ENCODE measurements at places on chromosomes 7 and 10.

DNA sequence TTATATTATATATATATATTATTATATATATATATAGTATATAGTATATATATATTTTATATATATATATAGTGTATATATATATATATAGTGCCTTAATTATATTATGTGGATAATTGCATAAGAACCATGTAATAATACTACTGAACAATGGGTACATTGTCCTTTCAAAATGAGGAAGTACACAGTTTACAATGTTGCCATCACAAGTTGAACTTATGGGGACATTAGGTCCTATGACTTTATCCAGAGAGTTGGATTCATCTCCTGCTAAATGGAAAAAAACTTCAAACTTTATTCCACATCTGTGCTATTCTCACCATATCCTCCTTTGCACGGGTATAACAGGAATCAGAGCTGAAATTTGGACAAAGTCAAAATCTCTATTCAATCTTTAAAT, 105.0 kb upstream of the AGR3 start:
- no peaks in the 10 kb centered on the region for H3K27me3 ChIP-seq
- no peak overlapping the region for H3K27ac ChIP-seq
- H3K4me3 ChIP-seq = no peak overlapping the region
- H3K36me3 ChIP-seq = no peaks in the 10 kb centered on the region

- no peak overlapping the region for H3K27ac ChIP-seq
- DNase-seq = peak; percentile 69
- peaks cover 45% of the 10 kb centered on the region for H3K27me3 ChIP-seq
These were observed 63.9 kb upstream of the ECHDC3 start for GRCh38 chr10:11678074-11678793.

DNA sequence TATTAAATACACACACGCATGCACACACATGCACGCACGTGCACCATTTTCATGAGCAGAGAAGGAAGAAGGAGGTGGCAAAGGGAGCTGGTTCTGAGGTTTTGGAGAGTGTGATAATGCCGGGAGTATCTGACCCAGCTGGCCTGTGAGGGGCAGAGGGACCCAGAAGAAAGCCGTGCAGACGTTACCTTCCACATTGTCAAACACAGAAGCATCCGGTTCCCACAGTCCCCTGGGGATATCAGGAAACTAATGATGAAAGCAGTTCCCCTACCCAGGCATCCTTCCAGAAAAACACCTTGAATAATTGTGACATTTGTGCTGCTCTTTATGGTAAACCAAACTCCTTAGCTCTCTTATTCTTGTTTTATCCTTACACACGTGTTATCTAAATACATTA, 85.7 kb upstream of the FAM180A start:
- H3K4me3 ChIP-seq = no peak overlapping the region
- no peak for DNase-seq
- H3K4me1 ChIP-seq = no peaks in the 10 kb centered on the region
- H3K27me3 ChIP-seq = peaks cover 22% of the 10 kb centered on the region
- H3K27ac ChIP-seq = no peak overlapping the region
- H3K36me3 ChIP-seq = no peaks in the 10 kb centered on the region

GRCh38 chr10:67695555-67695954, 440 bp downstream of the CTNNA3 start:
- no peak overlapping the region for H3K4me3 ChIP-seq
- no peak overlapping the region for H3K27ac ChIP-seq
- no peaks in the 10 kb centered on the region for H3K4me1 ChIP-seq
- DNase-seq = no peak

DNA sequence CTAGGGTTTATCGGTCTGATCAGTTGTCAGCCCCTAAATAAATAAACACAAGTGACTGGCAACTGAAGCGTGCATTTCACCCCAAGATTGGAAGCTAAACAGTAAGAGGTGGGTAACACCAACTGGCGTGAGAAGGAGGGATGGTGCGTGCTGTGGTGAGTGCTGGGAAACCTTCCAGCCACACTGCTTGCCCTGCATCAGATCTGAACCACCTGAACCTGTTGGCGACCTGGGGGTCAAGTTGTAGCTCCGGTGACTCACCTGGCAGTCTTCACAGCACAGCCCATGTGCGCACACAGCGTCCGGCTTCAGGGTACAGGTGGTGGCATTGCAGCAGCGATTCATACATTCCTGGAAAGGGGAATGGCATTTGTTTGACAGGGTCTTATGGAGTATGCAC, 170.1 kb downstream of the FANK1 start:
- DNase-seq = peak; percentile 51
- no peak overlapping the region for H3K4me3 ChIP-seq
- H3K27me3 ChIP-seq = no peaks in the 10 kb centered on the region
- peaks cover 6% of the 10 kb centered on the region for H3K36me3 ChIP-seq
- no peak overlapping the region for H3K27ac ChIP-seq
- H3K4me1 ChIP-seq = peaks cover 22% of the 10 kb centered on the region

Measured in MCF 10A (cell line).